Activated CD8-positive, alpha-beta memory T cell treated with anti-CD3 and anti-CD28 coated beads, Interleukin-2, amount 50 U/mL, for 4 hours (primary cell): ENCODE measurements at places on chromosomes 4 and X.

GRCh38 chrX:4484266-4484665, 770.8 kb upstream of the PRKX start:
- no peak for DNase-seq

DNA sequence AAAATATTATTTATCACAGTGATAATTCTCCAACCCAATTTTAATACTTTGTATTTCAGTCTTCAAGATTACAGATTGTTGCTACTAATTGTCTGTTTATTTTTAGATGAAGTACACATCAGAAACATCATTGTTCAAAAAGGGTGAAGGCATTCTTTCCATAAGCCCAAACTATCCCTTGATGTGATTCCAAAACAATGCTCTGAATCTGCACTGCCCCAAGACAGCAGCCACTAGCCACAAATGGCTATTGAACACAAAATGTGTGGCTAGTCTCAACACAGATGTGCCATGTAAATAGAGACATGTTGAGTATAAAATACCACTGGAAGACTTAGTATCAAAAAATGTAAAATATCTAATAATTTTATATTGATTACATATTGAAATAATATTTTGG, 150.7 kb upstream of the MAB21L2 start:
- no peak for DNase-seq

GRCh38 chrX:103624111-103624510, 4.7 kb upstream of the TCEAL1 start:
- no peak for DNase-seq

DNA sequence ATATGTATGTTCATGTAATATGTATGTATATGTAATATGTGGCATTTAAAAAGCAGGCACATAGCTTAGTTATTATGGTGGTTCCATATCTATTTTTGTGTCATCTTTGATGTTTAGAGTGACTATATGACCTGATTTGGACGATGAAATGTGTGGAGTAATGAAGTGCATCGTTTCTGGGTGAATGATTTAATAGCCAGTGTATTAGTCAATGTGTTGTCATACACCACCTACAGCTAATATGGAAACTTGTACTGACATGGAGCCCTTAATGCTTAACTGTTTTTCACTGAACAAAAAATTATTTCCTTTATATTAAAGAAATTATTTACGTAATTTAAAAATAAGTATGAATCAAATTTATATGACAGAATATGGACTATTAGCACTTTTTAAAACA, 292.3 kb upstream of the FSTL5 start:
- DNase-seq, result no peak

GRCh38 chr4:157204634-157205244, 15.8 kb upstream of the GRIA2 start:
- DNase-seq, result no peak

DNA sequence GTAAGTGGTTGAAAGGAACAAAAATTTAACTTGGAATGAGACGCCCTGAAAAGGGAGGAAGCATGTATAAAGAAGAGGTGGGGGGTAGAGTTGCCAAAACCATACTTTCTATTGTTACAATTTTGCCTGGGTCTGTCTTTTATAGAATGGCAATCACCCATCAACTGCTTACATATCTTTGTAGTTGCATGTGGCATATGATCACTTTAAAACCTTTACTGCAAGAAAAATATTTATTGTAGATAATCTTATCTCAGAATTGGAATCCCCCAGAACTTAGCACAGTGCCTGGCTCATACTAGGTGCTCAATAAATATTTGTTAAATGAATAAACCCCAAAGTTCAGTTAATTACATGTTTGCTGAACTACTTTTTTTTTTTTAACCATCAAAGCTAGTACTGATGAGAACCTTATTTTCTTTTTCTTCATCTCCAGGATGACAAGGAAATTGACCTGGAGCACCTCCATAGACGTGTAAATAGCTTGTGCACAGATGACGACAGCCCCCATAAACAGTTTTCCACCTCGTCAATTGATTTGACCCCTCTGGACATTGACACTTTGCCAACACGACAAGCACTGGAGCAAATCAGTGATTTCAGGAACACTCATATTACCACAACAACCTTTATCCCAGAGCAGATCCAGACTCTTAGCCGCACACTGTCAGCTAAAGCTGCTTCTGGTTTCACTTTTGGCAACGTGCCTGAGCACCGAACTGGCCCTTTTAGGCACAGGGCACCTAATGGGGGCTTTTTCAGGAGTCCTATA, 56.7 kb upstream of the ATOH1 start:
- DNase-seq, result no peak

GRCh38 chr4:13539047-13539618, 5.2 kb downstream of the NKX3-2 start:
- DNase-seq, result no peak
